ENCODE measurements at places on chromosomes 7 and 10.

- DNase-seq, result no peak
These were observed 34.8 kb upstream of the JAKMIP3 start for GRCh38 chr10:132030898-132031463.

DNA sequence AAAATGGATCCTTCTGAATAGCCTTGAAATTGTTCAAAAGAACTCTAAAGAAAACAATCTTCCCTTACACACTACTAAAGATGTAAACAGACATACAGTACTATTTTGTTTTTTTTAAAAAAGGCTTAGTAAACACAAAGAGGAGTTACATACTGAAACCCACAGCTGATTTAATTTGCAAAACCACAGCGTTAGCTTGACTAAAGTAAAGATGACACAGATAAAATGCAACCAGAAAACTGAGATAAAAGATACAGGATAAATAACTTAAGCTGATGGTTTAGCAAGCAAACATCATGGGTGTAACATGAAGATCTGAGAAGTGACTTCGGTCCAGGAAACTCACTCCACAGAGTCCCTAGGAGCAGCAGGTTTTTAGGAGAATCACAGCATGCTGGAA lies 21.8 kb downstream of the PRKCQ start:
- no peak for DNase-seq

- no peak for DNase-seq
These were observed 27.5 kb downstream of the ELFN1 start for GRCh38 chr7:1697499-1698125.

GRCh38 chr7:144027974-144028373 lies 20.8 kb upstream of the OR2A5 start:
- DNase-seq, result no peak

DNA sequence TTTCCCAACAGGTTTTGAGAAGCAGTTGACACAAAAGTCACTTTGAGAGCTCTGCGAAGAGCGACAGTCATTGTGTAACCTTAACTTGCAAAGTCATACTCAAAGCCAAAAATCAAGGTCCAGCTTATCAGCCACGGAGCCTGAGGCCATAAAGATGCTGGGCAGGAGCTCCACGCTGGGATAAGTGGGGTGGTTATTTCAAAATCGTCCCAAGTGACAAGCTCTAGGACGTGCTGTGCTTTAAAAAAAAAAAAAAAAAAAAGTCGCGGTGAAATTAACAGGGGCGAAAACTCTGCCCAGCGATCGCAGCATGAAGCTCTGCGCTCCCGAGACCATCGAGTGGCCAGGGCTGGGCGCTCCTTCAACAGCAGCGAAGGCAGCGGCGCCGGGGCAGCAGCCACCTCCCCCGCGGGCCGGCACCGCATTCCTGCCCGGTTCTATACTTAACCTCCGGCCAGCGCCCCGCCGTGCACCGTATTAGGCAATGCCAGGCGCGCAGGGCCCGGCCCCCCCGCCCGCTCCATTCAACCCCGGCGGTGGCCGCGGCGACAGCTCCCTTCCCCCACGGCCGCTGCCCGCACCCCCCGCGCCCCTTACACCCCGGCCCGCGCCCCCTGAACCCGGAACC lies 657 bp downstream of the HACD1 start:
- DNase-seq, result peak; percentile 4

GRCh38 chr7:133102276-133103060 lies 20.6 kb upstream of the CHCHD3 start:
- DNase-seq, result no peak

DNA sequence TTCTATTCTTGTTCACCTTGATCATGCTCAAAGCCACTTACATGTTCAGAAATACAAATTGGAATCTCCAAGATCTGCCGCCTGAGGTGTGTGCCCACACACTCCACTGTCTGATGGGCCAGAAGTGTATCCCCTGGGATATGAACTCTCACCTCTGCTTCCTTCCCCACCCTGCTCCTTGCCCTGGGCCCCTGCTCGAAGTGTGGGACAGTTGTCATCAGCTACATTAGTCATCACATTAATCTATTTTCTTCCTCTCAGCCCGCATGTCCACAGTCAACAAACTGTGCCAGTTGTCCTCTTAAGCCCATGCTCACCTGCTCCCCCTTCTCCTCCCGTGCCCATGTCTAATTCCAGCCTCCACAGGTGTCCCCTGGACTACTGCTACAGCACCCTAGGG lies 154.7 kb downstream of the PTPN20 start:
- DNase-seq, result no peak

GRCh38 chr10:127310923-127311322 lies 114.5 kb upstream of the INSYN2A start:
- no peak for DNase-seq

DNA sequence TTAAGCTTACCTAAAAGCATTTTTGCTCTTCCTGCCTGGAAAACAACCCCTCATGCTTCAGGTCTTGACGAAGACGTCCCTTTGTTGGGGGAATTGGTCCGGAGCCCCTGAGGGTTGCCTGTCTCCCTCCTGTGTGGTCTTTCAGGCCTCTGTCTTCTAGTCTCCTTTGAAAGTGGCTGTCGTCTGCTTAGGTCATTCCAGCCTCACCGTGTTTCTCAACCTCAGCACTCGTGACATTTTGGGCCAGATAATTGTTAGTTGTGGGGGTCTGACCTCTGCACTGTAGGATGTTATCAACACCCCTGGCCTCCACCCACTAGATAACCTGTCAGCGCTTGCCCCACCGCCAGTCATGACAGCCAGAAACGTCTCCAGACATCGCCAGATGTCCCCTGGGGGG lies 219.1 kb downstream of the TCF7L2 start:
- DNase-seq, result no peak

GRCh38 chr10:112953174-112954159 lies 3.4 kb downstream of the TCF7L2 start:
- DNase-seq, result no peak

DNA sequence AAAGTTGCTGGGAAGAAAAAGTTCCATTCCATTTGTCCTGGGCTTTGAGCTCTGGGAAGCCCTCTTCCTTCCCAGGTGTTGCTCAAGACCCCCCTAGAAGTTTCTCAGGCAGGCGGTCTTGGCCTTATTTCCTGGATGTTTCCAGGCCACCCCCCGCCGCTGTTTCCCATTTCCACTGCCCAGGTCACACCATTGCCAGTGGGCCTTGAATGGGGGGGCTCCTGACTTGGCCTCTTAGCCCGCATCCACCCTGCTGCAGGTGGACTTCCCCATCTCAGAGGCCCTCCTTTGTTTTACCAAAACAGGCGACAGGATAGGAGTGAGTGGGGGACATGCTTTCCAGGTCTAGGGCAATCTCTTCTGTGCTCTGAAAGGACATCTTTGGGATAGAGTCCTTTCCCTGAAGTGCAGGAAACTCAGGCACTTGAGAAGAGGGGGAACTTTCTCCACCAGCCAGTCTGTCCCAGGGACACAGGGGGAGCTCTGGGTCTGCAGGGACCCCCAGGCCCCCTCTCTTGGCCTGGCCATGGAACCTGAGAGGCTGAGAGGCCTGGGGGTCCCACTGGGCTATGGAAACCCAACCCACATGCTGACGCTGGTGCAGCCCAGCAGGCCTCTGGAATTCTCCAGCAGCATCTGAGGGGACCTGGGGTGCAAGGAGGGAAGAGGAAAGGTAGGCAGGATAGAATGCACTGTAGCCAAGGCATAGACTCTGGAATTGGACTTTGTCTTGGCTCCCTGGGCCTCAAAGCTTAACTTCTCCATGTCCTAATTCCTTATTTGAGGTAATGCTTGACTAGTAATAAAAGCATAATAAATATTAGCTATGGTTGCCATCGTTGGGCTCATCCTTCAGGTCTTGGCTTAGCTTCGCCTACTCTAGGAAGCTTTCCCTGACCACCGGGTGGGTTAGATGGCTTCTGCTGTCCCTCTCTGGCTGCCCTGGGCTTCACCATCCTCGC lies 17.6 kb downstream of the NEURL1 start:
- no peak for DNase-seq

GRCh38 chr10:104123397-104123796 lies 1.4 kb downstream of the SFR1 start:
- DNase-seq, result no peak

DNA sequence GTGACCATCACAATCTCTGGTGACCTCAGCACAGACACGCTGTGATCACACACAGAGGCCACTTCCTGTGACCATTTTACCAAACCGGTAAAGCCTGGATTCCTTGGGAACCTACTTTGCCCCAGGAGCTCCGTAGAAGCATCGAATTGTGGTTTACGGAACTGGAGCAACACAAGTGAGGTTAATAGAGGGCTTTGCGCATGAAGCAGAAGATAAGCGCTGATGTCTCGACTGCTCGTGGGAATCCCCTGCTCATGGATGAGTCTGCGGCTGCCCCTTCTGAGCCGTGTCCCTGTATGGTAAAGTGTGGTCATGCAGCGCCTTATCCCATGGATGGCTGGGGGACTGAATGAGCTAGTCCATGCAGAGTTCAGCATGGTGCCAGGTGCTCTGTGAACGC lies 53.6 kb downstream of the VIPR2 start:
- no peak for DNase-seq

DNA sequence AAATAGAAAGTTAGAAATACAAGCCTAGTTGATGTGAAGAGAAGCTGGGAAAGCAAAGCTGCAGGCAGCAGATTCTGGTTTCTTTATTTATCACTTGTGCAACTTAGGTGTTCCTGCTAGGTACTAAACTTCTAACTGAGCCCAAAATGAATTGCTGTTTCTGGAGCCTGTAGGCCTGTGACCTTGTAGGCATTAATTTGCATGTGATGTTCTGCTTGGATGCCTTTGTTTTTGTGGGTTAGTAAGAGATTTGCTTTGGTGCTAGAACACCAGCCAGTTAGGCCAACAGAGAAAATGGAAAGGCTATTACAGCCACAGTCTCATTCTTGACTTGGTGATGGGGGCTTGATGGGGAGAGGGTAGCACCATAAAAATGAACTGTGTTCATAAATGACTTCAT lies 370.7 kb downstream of the PPP1R3A start:
- no peak for DNase-seq

GRCh38 chr10:78081292-78081691 lies 47.6 kb downstream of the RPS24 start:
- DNase-seq, result no peak

DNA sequence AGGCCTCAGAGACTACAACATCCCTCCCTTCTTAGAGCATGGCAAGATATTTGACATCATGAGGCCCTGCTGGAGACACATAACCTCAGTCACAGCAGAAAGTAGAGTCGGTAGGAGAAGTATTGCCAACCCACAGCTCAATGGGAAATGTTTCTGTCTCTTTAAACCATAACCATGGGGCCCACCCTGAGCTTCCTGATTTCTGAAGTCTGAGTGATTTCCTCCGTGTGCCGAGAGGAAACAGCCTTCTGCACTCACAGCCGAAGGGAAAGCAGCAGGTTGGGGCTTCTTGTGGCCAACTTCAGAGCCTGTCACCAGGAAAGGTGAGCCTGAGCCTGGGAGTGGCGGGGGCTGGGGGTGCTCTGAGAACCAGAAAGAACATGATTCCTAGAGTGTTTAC lies at the start of gene GIMAP1:
TSS of gene GIMAP1 (plus strand) at position 246 of the 400 bp plus-strand sequence. CDS start 2,435 bp downstream, outside the sequence.
- DNase-seq, result peak; percentile 59

All from stimulated activated CD4-positive, alpha-beta T cell treated with anti-CD3 and anti-CD28 coated beads, TNF-alpha, amount 100 ng/mL, for 1 hour (primary cell).